ENCODE measurements at places on chromosomes 6 and 20.

DNA sequence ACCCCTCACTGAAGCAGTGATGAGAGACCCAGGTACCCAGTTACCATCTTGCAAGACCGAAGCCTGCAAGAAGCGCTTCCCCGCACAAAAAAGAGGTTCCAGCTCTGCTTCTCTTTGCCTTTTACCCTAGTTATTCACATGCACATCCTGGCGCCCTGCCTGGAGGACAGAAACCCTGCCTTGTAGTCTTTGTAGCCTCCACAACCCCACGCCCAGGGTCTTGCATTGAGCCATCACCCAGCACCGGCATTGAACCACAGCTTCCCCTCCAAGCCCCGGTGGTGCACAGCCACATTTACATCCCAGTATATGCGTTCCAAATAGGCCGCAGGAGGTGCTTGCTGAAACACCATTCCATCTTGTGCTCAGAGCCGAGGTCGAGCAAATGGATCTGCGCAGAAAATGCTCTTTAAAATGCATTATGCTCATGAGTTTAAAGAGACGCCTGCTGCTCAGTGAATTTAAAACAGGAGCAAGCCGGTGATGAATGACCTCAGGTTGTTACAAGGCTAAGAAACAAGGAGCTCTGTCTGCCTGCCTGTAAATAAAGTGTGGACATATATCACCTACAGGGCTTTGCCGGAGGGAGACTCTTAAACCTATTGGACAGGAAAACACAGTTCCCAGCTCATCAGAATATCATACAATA is 61.7 kb downstream of the GNAS-AS1 start:
- DNase-seq: no peak
- no peak overlapping the region for H3K4me3 ChIP-seq
- no peaks in the 10 kb centered on the region for H3K36me3 ChIP-seq
- H3K27ac ChIP-seq: no peak overlapping the region
- H3K4me1 ChIP-seq: no peaks in the 10 kb centered on the region

GRCh38 chr6:137102851-137103492 is 58.2 kb upstream of the IL20RA start:
- H3K36me3 ChIP-seq: no peaks in the 10 kb centered on the region
- DNase-seq: no peak
- H3K27me3 ChIP-seq: no peaks in the 10 kb centered on the region

DNA sequence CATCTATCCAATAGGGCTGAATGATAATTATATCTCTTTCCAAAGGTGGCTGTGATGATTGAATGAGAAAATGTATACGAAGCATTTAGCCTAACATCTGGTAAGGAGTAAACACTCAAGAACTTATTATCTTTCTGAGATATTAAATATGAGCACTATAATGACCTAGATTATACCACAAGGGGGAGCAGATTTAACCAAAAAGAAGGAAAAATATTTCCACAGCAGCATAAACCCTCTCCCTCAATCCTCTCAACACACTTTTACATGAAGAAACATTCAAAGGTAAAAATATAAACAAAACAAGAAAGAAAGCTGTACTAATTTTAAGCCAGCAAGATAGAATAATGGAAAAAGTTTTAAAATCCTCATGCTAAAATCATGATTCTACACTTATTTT is 68.4 kb downstream of the SHPRH start:
- H3K4me1 ChIP-seq: no peaks in the 10 kb centered on the region
- H3K27me3 ChIP-seq: no peaks in the 10 kb centered on the region
- H3K4me3 ChIP-seq: no peak overlapping the region
- H3K36me3 ChIP-seq: peaks cover 10% of the 10 kb centered on the region

- H3K36me3 ChIP-seq: peaks cover 37% of the 10 kb centered on the region
- no peak overlapping the region for H3K27ac ChIP-seq
- no peaks in the 10 kb centered on the region for H3K27me3 ChIP-seq
- DNase-seq: no peak
Observed at GRCh38 chr6:82196161-82196560, 51.4 kb downstream of the IBTK start.

DNA sequence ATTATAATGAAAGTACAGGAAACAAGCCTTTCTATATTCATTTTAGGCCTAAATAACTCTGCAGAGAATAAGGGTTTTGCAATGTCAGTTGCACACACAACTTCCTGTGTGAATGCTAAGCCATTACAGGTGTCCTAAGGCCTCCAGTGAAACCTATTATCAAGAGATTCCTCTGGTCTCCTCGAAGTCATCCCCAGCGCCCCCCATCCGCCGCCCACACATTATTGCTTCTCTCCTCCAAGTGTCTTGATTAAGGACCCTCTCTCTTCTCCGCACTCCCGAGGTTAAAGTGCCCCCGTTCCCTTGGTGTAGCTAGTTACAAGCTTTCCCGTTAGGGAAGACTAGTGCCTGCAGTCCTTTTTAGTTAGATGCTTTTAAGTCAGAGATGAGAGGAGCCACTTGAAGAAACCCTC is 1.3 kb downstream of the HIVEP2 start:
- H3K36me3 ChIP-seq: no peaks in the 10 kb centered on the region
- H3K4me3 ChIP-seq: peak overlapping the region; percentile 79
- peaks cover 58% of the 10 kb centered on the region for H3K4me1 ChIP-seq
- peak overlapping the region; percentile 98 for H3K27ac ChIP-seq

DNA sequence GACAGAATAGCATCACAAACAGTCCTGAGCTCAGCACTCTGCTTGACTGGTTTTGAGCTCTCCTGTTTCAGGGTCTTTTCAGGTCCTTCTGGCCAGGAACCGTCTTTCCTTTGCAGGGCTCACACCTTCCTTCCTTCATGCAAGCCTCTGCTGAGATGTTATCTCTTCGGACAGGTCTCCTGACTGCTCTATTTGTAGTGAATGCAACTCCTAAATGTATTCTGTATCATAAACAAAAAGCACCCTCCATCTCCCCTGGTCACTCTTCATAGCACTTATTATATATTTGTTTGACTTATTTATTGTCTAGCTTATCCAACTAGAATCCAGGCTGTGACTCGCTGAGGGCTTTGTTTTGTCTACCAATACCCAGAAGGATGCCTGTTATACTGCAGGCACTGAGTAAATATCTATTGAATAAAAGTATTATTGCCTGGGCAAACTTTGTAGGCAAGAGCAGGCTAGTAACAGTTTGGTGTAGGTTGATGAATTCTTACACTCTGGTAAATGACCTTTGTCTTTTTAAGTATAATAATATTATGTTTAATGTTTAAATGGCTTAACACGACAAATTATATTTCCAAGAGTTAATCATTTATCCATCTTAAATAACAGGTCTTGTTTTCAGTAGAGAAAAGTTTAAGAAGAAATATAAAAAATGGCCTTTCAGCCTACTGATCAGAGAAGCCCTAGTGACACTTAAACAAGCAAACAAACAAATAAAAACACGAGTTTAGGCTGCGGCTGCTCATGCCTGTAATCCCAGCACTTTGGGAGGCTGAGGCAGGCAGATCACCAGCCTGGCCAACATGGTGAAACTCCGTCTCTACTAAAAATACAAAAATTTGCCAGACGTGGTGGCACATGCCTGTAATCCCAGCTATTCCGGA is 199.7 kb downstream of the BCAS1 start:
- DNase-seq: no peak
- no peaks in the 10 kb centered on the region for H3K36me3 ChIP-seq
- H3K4me1 ChIP-seq: peaks cover 76% of the 10 kb centered on the region
- no peak overlapping the region for H3K27ac ChIP-seq

DNA sequence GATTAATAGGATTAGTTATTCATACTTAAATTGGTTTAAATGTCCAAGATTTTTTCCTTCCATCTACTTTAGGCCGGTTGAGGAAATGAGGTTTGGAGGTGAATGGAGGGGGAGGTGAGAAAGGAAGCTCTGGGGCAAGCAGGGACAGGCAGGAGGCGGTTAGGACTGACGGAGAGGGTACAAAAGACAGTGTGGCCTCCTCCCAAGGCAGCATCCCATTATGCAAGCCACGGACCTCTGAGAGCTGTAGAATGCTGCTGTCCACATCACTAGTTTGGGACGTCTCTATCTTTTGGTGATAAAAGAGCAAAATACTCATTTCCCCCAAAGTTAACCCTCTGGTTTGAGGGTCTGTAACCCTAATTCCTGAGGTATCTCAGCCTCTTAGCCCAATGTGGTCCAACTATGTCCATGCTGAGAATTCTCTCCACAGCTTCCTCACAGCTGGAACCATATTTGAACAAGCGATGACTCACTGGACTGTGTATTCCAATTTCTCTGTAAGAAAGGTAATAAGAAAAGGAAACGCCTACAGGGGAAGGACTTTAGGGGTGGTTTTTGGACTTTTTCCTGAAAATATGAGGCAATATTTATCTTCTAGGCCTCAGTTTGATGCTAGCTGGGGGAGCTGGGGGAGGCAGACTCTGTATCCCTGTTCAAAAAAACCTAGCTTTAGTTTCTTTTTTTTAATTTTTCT is 172.2 kb downstream of the TFAP2B start:
- no peak for DNase-seq
- H3K27me3 ChIP-seq: no peaks in the 10 kb centered on the region
- H3K36me3 ChIP-seq: no peaks in the 10 kb centered on the region
- H3K27ac ChIP-seq: no peak overlapping the region
- H3K4me1 ChIP-seq: no peaks in the 10 kb centered on the region

- peaks cover 10% of the 10 kb centered on the region for H3K4me1 ChIP-seq
- no peak overlapping the region for H3K4me3 ChIP-seq
- H3K27me3 ChIP-seq: peaks cover 5% of the 10 kb centered on the region
- H3K36me3 ChIP-seq: no peaks in the 10 kb centered on the region
- no peak for DNase-seq
- no peak overlapping the region for H3K27ac ChIP-seq
Observed at GRCh38 chr20:50446351-50447101, 63.7 kb upstream of the PTPN1 start.

GRCh38 chr20:41650231-41650948 is 32.2 kb upstream of the CHD6 start:
- no peak for DNase-seq
- H3K27ac ChIP-seq: no peak overlapping the region
